ENCODE measurements at places on chromosomes 7 and 10.
A peak's percentile ranks its signal among the peaks of the same experiment; 100 is the strongest.

DNA sequence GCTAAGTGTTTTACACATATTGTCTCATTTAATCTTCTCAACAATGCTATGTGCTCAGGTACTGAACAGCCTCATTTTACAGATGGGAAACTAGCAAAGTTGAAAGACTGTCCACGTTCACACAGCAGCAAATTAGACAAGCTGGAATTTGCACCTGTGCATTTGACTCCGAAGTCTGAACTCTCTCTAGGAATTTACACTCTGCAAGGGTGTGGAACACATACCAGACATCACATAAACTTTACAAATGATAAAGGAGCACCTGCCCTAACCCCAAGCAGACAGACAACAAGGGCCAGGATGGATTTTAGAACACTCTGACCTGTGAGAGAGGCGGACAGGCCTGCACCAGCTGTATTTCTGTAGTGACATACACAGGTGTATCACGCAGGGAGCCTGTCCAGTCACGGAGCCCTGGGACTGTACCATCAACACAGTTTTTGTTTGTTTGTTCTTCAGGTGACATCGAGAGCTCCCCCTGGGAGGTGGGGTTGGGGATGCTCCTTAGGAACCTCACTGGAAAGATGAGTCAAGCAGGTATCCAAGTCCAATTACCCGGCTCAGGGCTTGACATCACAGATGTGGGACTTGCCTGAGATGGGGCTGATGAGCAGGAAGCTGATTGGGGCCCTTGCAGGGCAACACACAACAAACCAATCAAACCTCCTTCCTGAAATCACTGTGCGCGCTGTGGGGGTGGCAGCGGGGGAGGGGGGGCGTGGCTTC, 31.0 kb downstream of the MKI67 start:
- no peak for DNase-seq

DNA sequence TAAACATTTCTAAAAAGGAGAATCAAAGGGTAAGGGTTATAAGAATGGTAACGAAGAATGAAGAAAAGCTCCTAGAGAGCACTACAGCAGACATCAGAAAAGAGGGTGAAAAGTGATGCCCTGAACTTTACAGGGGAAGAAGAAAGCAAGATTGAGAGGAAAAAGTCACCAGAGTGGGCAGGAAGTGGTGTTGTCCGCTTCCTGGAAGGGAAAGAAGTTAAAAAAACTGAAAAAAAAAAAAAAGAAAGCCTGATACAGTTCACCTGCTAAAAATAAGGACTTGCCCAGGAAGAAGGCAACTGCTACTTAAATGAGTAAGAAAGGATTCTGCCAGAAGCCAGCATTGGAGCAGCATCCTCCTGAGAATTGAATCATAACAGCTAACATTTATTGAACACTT, 330.1 kb upstream of the PHF14 start:
- DNase-seq, result no peak

DNA sequence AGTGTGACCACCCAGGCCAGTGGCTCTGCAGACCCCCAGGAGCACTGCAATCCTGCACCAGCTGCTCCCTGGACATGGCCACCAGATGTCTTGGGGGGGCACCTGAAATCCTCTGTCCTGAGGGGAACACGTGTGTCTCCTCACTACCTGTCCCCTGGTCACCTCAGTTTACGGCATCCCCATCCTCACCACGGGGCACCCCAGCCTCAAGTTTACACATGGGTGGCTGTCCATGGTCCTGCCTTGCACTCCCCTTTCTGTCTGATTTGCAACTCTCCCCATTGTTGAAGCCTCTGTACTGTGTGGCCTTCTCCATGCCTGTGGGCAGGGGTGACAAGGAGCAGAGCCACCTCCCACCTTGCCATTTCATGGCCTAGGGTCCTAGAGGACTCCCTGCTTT, 67.2 kb downstream of the RAMP3 start:
- no peak for DNase-seq

GRCh38 chr7:5635461-5636445, 145.7 kb downstream of the RNF216 start:
- no peak for DNase-seq

DNA sequence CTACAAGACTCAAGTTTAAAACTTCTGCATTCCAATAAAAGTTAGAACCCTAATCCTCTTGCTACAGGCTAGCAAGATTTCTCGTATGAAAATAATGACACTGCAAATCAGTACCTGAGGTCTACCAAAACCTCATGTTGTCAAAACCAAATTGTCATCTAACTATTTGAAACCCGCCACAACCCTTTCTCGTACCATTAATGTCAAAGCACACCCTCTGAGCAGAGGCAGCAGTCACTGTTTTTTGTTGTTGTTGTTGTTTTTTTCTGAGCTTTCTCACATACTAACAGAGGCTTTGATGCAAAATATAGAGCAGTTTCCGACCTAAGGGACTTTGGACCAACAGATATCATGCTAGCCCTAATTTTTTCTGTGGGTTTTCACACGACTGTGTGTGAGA, 563.9 kb upstream of the C7orf33 start:
- DNase-seq, result no peak

- DNase-seq, result no peak
These were observed 268.1 kb downstream of the PRKG1 start for GRCh38 chr10:51342381-51342780.

DNA sequence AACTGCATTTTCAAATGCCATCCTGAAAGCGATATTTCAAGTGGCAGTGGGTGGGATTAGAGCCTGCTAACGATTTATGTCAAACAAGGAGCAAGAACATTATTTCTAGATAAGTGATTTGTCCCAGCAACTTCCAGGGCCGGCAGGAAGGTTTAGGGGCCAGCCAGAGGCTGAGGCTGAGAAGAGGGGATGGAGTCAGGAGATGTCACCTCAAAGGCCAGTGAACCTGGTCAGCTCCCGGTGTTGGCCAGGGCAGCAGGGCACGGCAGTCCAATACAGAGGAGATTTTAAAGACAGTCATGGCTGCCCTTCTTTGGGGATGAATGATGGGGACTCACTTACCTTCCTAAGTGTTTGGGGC, 105.7 kb upstream of the PPIF start:
- DNase-seq, result no peak

DNA sequence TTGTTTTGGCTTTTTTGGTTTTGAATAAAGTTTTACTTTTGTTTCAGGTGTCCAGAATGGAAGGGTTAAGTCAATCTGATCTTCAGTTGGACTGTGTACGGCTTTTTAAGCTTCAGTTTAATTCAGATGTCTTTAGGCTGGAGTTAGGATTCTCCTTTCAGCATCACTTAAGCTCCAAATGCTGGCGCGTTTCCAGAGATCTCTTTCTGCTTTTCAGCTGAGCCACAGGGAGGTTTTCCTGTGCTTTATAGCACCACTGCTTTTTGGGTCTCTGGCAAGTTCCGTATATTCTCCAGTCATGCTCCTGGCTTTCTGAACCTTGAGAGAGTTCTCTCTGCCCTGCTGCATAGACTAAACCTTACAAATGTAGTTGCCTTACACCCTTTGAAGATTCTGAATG, 60.0 kb downstream of the VTI1A start:
- no peak for DNase-seq

DNA sequence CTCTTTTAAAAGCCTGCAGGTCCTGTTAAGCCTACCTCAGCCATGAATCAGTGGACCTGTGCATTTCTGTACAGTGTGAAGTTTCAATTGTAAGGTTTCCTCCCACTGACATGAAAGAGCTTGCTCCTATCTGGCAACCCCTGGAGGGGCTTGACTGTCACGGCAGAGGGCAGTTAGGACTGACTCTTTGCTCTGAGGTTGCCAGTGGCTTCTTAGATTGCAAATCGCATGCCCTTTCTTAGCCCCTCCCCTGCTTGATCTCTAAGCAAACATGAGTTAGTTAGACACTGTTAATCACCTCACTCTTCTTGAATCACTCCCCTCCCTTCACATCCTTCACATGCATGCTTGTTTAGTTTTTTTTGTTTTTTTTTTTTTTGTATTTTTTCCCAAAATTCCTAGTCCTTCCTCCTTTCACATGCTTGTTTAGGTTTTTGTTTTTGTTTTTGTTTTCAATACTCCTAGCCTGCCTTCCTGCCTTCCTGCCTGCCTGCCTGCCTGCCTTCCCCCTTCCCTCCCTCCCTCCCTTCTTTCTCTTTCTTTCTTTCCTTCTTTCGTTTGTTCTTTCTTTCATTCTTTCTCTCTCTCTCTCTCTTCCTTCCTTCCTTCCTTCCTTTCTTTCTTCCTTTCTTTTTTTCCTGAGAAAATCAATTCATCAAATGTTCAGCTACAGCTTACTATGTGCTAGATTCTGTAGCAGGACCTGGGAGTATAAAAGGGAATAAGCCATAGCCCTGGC, 6.0 kb upstream of the HIPK2 start:
- no peak for DNase-seq

DNA sequence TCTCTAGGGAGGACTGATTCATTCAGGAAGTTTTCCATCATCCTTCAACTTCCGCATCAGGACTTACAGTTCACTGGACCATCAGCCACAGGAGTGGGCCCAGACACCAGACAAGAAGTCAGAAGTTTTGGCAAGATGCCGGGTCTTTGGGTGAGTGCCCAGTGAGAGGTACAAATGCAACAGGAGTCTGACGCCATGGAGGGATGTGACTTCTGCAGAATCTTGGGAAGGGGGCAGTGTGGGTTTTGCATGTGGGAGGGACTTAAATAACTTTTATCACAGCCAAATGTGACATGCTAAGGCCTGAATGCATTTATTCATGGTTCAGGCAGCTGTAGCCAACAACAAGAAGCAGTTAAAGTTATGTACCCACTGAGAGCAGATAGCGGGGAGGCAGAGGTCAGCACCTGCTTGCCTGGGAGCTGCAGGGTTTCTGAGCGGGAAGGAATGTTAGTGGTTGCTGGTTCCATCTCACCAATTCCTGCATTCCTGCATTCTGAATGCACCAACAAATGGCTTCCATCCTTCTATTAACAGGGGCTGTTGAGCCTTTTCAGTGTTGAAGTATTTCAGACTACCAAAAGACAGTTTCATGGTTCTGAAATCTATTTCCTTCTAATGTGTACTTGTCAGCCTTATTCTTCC, 375.2 kb downstream of the PAXIP1 start:
- DNase-seq, result no peak

- no peak for DNase-seq
These were observed 90.9 kb downstream of the SH3PXD2A start for GRCh38 chr10:103764296-103765088.

DNA sequence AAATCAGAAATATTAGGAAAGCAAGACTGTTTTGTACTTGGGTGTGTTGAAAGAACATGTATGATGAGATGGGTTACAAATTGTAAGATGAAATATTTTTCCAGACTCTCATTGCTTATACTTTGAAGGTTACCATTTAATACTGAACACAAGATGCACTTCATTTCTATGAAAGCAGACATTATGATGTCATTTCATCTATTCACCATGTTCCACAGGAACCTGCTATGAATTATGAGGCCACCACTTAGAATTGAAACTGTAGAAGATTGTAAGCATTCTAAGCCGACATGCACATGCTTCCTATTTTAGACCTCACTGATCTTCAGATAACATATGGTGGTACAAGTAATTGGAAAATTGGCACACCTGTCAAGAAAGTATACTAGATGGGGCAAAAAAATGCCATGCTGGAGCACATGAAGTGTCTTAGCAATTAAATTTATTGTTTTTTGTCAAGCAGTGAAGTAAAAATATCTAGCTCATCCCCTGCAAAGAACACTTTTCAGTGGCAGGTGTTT, 195.0 kb downstream of the PHF14 start:
- DNase-seq, result peak; percentile 63

DNA sequence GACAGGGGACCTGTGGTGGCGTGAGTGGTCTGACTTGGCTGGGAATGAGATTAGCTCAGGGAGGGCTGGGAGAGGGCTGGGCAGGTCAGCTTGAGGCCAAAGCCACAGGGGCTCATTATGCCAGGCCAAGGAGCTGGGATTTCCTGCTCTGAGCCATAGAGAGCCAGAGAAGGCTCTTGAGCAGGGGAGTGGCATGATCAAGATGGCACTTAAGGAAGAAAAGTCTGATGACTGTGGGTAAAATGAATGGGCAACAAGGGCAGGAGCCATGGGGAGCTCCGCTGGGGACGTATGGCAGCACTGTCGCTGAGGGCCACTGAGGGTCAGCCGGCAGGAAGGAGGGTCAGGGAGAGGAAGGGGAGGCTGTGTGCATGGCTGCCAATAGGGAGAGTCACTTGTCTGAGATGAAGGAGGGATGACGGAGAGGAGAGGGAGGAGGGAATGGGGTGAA, 5.8 kb downstream of the ANTXRL start:
- no peak for DNase-seq

DNA sequence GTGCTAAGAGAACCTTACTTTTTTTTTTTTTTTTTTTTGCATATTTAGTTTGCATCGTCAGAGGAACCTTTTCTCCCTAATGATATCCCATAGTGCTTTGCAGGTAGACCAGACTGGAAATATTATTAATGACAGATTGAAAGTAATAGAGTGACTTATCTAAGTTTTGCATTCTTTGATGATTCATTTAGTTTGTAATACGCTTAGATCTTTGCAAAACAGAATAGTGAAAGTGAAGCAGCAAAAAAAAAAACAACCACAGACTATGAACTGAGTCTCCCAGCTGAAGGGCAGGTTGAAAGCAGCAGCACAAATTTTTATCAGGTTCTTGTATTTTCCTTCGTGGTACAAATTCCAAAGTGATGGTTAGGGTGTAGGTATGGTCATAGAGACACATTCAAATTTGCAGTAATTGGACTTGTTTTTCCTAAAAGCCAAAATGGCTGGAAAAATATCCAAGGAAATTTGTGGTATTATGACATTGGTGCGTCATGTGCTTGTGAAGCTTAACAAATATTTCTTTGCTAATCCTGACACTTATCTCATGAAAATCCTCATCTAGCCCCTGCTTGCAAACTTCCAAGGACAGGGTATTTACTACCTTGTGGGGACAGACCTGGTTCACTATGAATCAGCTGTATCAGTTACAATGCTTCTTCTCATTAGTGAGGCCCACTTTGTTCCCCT, 81.8 kb upstream of the CREB5 start:
- no peak for DNase-seq

DNA sequence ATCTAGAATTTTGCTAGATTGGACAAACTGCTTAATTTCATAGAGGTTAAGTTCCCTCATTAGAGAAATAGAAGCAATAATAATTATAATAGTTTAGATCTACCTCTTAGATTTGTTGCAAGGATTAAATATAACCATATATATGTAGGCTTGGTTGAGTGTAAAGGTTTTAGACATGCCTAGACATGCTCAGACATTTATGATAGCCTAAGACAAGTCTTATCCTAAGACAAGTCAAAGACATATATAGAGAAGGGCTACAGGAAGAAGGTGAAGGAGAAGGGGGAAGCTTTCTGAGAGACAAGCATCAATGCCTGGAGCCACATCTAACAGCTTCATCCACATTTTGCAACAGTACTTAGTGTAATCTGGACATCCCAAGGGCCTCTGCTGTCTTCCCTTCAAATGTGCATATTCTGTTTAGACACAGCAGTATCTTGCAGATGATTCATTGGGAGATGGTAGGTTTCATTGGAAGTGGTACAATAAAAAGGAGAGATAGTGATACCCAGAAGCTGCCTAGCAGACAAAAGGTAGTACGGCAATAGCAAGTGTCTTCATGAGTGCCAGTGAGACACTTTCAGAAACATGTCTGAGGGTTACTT, 146.5 kb downstream of the HGF start:
- no peak for DNase-seq

GRCh38 chr7:41501466-41501865, 201.4 kb downstream of the INHBA start:
- no peak for DNase-seq

GRCh38 chr7:129188372-129188891, at the start of gene SMO:
Gene SMO (plus strand): TSS chr7:129188633. CDS start chr7:129189152, 519 bp downstream.
- DNase-seq, result no peak
